ENCODE measurements at places on chromosomes 13 and 19.

DNA sequence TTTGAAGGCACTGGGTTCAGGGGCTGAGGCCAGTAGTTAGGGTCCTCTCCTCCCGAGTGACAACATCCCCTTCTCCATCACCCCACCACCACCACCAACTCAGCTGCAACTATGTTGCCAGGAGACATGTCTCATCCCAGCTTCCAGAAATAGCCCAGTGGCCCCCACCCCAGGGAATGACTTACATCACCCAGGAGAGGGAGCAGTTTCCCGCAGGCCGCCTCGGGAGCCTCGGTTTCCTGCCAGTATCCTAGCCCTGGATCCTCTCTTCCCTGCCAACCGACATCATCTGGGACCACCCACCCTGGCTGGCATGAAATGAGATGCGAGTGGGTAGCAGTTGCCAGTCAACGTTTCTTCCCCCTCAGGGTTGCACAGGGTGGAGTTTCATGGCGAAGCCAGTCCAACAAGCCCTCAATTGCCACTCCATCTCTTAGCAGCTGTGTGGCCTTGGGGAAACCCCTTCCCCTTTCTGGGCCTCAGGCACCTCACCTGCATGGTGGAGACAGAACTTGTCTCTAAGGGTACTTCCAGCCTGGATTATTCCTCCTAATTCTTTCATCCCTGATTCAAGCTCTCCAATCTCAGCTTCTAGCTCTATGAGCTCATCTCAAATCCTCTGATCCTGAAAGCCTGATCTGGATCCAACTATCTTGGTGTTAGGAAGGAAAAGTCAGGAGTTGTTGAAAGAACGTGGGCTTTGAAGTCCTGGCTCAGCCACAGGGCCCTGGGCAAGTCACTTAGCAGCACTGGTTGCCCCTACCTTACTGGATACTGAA, 3.9 kb upstream of the GSK3A start:
- no peak for DNase-seq

GRCh38 chr13:73040968-73041596, 17.7 kb upstream of the KLF5 start:
- no peak for DNase-seq

DNA sequence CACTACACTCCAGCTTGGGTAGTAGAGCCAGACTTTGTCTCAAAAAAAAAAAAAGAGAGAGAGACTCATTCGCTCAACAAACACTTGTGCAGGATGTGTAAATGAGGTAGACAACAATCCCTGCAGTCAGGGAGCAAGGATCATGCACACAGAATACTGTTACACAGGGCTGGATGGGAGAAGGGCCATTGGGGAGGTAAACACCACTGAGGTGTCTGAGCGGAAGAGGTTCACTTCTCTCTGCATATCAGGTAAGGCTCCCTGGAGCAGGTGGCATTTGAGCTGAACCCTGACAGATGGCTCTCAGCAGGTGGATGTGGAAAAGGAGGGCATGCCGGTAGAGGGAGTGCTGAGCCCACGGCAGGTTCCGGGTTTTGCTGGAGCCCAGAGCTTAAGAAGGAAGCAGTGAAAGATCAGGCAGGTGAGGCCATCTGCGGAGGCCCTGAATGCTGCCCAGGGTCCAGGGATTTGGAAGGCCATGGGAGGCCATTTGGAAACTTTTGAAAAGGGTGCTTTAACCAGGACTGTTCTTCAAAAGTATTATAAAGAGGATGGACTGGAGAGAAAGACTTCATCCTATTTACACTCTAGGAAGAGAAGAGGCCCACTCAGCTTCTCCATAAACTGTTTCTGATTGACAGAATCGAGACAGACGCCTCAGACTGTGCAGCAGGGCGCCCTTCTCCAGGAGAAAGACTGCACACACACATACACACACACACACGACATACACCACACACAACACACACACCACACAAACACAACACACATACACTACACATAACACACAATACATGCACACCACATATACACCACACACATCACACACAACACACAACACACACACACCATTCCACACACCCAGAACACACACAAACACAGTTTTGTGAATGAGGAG, 199.4 kb downstream of the USP12 start:
- peak; percentile 56 for DNase-seq

GRCh38 chr19:41217741-41218140, 1.3 kb upstream of the AXL start:
- no peak for DNase-seq

DNA sequence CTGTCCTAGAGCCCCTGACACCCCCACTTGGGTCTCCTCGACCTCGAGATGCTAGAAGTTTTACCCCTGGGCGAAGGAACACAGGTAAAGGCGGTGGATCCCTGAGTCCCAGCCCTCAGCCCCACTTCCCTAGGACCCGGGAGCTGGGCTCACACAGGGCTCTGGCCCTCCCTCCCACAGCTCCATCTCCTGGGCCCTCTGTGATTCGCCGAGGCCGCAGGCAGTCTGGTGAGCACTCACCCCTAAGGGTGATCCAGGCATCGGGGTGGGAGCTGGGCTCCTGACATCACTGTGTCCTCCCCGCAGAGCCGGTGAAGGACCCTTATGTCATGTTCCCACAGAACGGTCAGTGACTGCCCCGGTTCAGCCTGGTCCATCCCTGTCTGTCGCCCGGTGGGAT, 8.3 kb downstream of the PLEKHG2 start:
- DNase-seq = no peak

DNA sequence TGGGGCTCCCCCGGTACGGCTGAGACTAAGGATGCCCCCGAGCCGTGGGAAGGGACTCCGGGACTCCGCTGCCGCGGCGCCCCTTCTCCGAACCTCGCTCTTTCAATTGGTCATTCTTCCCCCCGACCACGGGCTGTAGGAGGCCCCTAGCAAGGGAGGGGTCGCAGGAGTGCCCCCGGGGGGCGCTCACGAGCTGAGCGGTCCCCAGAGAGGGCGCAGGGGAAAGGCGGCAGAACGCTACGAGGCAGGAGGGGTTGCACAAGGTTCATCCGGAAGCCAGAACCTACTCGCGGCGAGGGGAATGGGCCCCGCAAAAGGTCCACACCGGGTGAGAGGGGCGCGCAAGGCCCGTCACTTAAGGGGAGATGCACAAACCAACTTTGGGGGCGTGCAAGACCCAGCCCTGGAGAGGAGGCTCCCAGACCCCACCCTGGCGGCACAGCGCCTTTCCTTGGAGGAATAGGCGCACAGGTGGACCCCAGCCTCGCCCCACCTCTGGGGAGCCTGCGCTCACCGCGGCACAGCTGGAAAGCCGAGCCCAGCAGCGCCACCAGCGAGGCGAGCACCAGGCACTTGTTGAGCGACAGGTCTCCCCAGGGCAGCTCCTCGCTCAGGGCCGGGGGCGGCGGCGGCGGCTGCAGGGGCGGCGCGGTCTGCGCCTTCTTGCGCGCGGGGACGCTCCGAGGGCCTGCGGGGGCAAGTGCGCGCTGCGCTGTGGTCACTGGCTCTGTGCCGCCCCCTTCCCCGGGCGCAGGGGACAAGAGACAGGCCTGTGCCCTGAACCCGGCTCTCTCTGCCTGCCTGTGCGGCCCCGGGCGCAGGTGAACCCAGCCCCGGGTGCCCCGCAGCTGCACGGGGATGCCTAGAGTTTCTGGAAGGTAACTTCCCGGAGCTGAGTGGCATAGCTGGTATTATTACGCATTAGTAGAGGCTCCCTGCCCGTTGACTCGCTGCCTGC, 2.8 kb downstream of the JSRP1 start:
- DNase-seq = peak; percentile 40

GRCh38 chr13:73873940-73874830, 260.0 kb downstream of the KLF12 start:
- no peak for DNase-seq

- DNase-seq = no peak
Measured at GRCh38 chr19:57473646-57474045, 3.7 kb downstream of the ZNF772 start.

DNA sequence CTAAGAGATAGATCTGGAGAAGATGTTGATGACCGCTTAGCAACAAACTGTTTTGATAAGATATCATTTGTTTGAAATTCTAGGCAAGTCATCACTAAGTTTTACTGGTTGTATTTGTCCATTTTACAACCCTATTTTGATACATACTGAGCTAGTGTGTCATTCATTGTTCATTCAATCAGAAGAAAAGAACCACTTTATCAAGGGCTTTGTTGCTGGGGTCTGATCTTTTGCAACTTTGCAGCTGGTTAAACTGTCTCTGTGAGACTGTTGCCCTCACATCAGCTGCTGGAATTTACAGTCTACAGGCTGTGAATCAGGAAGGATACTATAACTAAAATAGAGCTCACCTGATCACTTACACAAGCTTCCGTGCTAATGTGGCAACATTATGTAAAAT, 290.5 kb downstream of the RFC3 start:
- no peak for DNase-seq

- DNase-seq = no peak
Measured at GRCh38 chr13:27132538-27132937, 39.1 kb downstream of the USP12 start.

- DNase-seq = peak; percentile 7
Measured at GRCh38 chr13:52999093-52999696, 29.4 kb upstream of the OLFM4 start.

GRCh38 chr13:106533101-106533942, 2.1 kb downstream of the EFNB2 start:
- DNase-seq = no peak

GRCh38 chr19:1789261-1790041, 22.6 kb downstream of the ATP8B3 start:
- DNase-seq = no peak

- DNase-seq = no peak
Measured at GRCh38 chr13:111572956-111573761, 252.7 kb downstream of the TEX29 start.

DNA sequence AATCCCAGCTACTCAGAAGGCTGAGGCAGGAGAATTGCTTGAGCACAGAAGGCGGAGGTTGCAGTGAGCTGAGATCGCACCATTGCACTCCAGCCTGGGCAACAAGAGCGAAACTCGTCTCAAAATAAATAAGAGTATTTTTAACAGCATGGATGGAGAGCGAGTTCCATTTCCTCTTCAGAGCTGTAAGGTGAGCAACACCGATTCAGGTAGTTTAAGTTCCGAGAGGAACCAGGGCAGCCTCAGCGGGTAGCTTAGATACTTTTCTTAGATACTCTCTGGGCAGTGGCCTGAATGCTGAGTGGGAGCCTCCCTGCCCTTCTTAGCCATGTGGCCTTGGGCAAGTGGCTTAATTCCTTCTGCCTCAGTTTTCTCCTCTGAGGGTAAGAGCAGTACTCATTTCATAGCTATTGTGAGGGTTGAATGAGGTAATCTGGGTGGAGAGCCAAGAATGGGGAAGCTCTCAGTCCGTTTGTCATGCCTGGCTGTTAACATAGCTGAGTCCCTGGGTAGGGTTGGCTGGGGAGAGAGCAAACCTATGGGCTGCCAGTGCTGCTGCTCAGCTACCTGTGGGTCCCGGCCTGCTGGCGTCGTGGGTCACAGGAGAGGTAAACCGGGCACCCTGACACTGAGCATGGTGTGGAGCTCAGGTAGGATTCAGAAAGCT, 4.1 kb downstream of the ATP11A start:
- peak; percentile 91 for DNase-seq

- no peak for DNase-seq
Measured at GRCh38 chr13:50990065-50990817, 80.7 kb downstream of the RNASEH2B start.

DNA sequence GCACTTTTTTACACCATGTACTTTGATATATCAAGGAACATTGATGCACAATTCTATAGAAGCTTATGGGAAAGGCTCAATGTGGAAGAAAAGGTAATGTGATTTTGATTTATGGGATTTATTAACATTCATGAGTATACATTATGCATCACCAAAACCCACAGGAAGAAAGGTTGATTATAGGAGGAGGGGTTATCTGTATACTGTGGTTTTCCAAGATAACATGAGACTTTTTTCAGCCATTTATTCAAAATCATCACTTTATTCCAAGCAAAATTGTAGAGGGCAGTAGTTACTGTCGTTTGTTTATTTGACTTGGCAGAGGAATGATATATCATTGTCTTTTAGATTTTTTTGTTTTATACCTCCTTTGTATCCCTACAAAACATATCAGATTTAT, 54.9 kb downstream of the WDFY2 start:
- no peak for DNase-seq

GRCh38 chr13:67713571-67713970, 483.4 kb upstream of the PCDH9 start:
- DNase-seq = no peak

GRCh38 chr13:110359840-110360301, 52.8 kb downstream of the COL4A2 start:
- DNase-seq = no peak

GRCh38 chr19:18055967-18056366, 30.8 kb downstream of the IL12RB1 start:
- DNase-seq = no peak

GRCh38 chr13:100962585-100962984, 288.0 kb upstream of the TMTC4 start:
- DNase-seq = no peak

DNA sequence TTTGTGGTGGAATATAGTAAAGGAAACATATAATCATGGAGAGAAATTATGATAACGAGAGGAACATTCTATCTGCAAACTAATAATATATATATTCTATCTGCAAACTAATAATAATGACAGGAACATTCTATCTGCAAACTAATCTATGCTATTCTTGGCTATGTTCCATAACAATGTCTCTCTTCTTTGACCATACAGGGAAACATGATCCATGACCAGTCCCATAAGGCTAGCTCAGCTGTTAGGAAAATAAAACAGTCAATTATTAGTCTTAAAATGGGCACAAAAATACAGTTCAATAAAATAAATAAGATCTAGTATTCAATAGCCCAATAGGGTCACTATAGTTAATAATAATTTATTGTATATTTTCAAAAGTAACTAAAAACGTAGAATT, 707.8 kb upstream of the PCDH20 start:
- DNase-seq = no peak

DNA sequence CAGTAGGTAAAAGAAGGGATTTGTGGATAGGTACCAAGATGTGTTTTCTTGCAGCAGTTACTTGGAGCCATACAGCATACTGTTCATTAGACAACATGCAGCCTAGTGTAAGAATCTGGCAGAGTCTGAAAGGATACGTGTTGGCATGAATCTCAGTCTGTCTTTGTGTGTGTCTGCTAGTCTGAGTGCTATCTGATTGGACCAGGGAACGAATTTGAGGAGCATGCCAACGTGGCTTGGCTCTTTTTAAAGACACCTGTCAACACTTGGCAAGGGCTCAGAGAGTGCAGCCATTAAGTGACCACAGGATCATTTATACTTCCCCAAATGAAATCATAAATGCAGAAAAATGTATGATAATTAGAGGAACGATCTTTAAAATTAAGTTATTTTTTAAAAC, 27.6 kb upstream of the ATXN8OS start:
- DNase-seq = no peak

- no peak for DNase-seq
Measured at GRCh38 chr19:55641426-55642152, 787 bp downstream of the ZNF580 start.

Measured in AML-193 (cell line).